Activated CD8-positive, alpha-beta memory T cell treated with anti-CD3 and anti-CD28 coated beads for 1 hour (primary cell): ENCODE measurements at places on chromosomes 7 and 10.

- no peak for DNase-seq
Observed at GRCh38 chr10:306675-307185, 171.5 kb downstream of the ZMYND11 start.

DNA sequence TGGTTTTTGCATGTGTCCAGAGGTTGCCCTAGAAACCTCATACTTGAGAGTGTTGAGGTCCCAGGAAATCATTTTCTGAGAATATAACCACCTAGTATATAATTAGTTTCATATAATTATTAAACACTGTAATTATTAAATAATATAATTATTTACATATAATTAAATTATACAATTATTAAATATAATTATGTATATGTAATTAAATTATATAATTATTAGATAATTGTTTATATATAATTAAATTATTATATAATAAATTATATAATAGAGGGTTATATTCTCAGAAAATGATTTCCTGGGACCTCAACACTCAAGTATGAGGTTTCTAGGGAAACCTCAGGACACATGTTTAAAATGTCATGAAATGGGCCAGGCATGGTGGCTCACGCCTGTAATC lies 27.6 kb downstream of the SCRN1 start:
- DNase-seq: no peak

GRCh38 chr7:31896925-31897324 lies 173.3 kb downstream of the PDE1C start:
- no peak for DNase-seq

DNA sequence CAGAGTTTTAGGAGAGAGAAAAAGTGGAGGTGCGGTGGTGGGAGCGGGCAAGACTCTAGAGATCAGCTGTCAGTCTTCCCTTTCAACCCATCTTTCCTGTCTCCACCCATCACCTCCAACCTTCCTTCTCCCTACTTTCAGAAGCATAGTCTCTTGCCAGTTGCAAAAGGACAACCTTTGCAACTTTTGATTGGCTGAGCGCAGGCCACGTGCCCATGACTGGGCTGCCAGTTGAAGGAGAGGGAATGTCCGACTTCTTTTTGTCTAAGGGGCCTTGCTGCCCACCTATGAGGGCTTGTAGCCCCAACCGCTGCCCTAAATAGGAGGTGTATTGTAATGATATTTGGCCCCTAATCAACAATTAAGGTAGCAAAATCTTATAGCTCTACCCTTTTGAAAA lies 12.6 kb downstream of the CYP26A1 start:
- no peak for DNase-seq

DNA sequence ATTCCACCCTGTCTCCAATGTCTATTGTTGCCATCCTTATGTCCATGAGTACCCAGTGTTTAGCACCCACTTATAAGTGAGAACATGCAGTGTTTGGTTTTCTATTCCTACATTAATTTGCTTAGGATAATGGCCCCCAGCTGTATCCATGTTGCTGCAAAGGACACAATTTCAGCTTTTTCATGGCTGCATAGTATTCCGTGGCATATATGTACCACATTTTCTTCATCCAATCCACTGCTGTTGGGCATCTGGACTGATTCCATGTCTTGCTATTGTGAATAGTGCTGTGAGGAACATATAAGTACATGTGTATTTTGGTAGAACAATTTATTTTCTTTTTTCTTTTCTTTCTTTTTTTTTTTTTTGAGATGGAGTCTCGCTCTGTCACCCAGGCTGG lies 68.2 kb downstream of the TMEM178B start:
- no peak for DNase-seq

- DNase-seq: no peak
Observed at GRCh38 chr7:112300072-112300471, 93.6 kb downstream of the ZNF277 start.

DNA sequence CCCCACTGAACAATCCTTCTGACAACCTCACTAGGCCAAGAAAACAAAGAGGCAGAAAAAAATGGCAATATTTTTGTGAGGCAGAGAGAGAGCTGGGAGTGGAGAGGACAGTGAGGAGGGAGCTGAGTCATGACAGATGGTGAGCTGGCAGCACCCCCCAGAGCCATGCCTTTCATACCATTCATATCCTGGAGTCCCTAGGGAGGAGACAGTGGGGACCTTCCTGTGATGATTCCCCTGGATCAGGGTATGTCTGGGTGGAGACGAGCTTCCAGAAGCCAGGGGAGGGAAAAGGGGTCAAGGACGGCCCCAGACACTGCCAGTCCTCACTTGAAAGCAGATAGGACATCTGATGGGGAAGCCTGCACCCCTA lies 160.5 kb downstream of the ADAM12 start:
- no peak for DNase-seq

- DNase-seq: no peak
Observed at GRCh38 chr10:1117651-1118050, 61.5 kb downstream of the WDR37 start.

DNA sequence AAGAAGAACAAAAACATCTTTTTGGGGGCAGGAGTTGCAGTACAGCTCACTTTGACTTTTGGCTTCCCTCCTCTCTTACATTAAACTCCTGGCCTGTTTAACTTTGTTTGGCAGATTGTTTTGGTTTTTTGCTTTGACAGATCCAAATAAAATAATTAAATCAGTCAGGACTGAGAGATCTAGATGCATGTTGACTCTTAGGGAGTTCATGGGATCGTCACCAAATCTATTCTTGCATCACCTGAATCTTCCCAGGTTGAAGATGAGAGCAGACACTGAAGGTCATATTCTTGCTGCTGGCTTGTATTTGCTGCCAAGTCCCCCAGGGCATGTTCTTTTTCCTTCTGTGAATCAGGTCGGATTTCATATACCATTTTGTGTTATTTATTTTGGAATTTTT lies 759.4 kb downstream of the CNTNAP2 start:
- DNase-seq: no peak

- no peak for DNase-seq
Observed at GRCh38 chr7:34991938-34992840, 45.1 kb downstream of the DPY19L1 start.

DNA sequence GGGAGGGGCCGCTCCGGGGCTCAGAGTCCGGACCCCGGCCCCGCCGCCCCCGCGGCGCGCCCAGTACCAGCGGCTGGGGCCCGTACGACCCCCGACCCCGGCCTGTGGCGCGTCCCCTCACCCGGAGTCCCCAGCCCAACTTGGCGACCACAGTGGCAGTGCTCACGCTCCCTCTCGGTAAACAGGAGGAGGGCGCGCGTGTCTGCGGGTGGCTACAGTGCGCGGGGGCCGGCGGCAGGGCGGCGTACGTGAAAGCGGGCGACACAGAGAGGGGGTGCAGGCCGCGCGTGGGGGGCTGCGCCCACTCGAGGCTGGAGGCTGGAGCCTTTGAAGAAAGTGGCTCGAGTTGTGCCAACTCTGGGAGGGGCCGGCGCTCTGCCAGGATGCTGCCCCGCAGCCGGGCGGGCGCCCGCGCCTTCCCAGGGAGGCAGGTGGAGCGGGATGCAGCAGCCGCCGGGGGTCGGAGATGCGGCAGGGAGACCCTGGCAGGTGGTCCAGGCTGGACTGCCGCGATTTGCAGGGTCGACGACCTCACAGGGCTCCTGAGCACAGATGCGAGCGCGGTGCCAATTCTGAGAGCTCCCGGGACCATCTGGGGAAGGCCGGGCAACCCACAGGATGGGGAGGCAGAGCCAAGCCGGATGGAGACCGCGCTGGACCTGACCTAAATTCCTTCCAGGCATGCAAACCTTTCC lies 655 bp downstream of the PTPRE start:
- no peak for DNase-seq

DNA sequence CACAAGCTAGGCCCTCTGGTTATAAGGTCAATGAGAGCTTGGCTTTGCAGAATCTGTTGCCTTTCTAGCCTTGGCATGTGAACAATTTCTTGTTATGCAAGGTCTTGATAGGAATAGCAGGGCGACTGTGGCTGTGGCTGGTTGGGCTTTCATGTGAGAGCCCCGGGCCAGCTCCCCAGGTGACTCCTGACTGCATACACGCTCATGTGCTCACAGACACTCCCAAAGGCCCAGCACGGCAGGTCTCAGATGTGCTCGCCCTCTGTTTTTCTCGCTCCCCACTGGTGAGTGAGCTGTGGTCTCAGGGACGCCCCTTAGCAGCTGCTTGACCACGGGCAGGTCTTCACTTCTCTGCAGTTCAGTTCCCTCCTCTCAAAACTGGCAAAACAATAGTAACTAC lies 37.1 kb upstream of the ZNF32 start:
- no peak for DNase-seq

- DNase-seq: no peak
Observed at GRCh38 chr7:128788446-128789412, 3.0 kb upstream of the CCDC136 start.
